Activated naive CD4-positive, alpha-beta T cell treated with anti-CD3 and anti-CD28 coated beads, Interleukin-2, amount 50 U/mL, for 16 hours (primary cell): ENCODE measurements at places on chromosomes 7 and 10.

DNA sequence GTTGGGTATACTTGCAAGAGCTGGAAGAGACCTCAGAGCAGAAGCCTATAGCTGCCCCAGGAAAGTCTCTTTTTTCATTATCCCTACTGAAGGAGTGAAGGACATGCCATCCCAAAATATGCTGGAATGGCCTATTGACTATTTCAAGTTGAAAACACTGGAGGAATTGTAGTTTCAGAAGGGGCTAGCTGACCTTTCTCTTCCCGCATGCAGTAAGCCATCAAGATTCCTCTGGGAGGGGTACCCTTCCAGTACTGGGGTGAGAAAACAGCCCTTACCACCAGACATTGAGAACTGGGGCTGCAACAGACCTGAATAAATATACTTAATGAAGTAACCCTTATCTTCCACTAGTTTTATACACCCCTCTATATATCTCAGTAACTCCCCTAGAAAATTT is 41.7 kb downstream of the CHCHD3 start:
- no peak for DNase-seq

GRCh38 chr10:117545141-117546019 is 2.8 kb downstream of the EMX2 start:
- DNase-seq: no peak

DNA sequence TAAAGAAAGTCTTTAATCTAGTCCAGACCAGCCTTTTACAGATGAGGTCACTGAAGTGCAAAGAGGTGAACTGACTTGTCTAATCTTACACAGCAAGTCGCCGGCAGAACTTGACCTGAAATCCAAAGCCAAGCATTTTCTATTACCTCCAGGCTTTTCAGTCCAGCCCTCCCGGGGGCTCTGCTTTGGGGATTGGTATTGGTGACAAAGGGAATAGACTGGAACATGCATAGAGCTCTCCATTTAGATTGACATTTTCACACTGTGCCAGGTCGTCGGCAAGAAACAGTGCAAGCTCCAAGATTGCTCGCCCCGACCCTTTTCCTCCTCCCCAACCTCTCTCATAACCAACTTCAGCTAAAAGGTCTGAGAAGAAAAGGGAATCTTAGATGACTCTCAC is 42.2 kb upstream of the MTPAP start:
- DNase-seq: no peak

DNA sequence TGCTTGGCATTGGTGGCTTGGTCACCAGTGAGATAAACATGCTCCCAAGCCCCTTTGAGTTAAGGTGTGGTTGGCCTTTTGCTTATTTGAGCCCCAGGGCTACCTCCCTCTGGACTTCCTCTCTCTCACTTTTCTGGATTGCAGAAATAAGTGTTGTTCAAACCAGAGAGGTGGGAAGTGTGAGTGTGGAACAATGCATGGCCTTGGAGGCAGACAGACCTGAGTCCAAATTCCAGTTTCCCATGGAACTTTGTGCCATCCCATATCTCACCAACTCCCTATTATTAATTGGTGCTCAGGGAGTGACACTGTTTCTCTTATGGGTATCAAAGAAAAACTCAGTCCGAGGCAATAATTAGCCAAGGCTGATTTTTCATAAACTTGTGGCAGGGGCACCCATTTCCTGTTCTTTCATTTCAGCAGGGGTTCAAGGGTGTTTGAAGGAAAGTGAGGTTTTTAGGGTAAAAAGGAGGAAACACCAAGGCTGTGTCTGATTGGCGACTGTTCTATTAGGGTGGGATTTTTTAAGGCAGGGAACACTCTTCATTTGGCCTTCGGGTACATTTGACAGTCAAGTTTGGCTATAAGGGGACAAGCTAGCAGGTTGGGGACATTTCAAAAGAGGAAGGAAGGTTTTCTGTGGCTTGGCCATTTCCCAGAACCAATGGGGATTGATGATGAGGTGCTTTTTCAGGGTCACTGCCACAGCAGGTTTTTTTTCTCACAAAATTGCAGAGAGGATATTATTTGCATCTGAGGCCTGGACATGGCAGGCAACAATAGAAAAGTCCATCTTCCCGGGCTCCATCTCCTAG is 148.8 kb upstream of the NPY start:
- no peak for DNase-seq

DNA sequence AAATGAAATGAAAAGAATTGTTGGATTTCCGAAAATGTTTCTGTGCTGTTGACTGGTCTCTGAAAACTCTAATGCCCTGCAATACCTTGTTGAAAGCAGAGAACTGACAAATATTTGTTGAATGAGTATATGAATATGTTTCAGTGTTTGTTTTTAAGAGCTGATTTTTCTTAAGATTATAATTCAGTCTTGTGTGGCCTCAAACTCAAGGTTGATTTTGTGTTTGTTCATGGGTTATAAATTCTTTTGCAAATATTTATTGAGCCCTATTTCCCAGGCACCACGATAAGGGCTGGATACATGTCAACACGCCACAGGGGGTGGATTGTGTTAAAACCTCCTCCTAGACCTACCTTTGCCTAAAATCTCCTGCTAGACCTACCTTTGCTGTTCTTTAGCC is 203.9 kb upstream of the PLPP4 start:
- no peak for DNase-seq

- no peak for DNase-seq
Measured at GRCh38 chr10:101131962-101132635, 999 bp downstream of the TLX1 start.

DNA sequence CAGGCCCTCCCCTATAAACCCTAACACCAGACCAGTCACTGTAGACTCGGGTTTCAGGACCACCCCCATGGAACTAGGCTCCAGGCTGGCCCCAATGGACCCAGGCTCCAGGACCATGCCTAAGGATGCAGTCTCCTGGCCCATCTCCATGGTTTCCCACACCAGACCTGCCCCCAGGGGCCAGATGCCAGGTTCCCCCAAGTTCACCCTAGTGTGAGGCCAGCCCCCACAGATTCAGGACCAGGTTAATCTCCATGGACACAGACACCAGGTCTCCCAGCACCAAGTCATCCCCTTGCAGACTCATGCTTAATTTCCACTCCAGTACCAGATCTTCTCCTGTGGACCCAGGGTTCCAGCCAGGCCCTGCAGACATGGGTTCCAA is 103.8 kb upstream of the LANCL2 start:
- DNase-seq: no peak

- no peak for DNase-seq
Measured at GRCh38 chr10:8150401-8150905, 96.0 kb downstream of the GATA3 start.

DNA sequence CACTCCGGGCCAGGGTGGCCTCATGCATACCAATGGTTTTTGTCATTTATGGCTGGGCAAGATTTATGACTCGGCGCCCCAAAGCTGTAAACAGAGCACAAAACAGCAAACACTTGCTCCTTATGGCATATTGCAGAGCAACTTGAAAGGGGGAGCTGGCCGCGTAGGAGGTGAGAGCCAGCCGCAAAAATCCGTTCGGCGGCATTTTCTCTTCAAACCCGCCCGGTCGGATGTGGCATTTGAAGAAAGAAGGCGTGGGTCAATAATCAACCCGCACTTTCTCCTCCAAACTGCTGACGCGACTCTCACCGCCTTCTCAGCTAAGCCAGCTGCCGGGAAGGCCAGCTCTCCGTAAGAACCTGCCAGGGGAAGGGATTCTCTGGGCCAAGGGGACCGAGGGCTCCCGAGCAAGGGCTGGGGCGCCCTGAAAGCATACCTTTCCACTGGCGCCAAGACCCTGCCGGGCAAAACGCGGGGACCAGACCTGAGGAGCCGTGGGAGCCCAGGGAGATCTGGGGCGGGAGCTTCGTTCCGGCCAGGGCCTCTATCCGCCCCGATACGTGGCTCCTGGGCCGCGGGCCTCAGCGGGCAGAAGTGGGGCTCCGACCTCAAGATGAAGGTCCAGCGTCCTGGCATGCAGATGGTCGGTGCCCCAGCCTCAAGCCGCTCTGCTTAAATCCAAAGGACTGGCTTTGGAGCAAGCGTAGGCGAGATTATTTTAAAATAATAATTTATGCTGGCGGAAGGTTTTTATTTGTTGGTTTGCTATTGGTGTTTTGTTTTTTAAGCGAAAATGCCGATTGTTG is 12.9 kb upstream of the HOXA2 start:
- DNase-seq: no peak

DNA sequence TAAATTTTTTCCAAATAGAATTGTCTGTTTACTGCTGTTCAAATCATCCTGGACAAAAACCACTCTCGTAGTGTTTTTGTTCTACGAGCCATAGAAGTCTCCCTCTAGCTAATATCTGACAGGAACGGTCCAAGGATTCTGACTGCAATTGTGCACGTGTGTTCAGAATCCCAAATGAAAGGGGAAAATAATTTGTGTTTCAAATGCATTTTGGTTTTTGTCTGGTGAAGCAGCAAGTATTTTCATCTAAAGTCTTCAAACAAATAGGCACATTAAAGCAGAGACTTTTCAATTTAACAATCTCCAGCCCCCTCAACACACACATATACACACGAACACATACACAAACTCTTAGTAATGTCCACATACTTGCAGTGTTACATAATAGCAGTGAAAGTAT is 475 bp downstream of the NEUROD6 start:
- no peak for DNase-seq

DNA sequence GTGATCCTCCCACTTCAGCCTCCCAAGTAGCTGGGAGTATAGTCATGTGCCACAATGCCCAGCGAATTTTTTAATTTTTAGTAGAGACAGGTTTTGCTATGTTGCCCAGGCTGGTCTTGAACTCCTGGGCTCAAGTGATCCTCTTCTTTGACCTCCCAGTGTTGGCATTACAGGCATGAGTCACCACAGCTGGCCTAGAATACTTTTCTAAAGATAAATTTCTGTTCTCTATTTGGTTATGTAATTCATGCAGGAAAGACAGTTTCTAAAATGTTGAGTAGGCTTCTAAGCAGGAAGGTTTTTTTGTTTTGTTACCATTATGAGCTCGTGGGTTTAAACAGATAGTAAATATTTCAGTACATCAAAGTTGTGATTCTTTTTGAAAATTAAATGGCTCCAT is 5.0 kb downstream of the RBAK start:
- no peak for DNase-seq

GRCh38 chr7:128886391-128887168 is 23.9 kb downstream of the ATP6V1F start:
- no peak for DNase-seq

DNA sequence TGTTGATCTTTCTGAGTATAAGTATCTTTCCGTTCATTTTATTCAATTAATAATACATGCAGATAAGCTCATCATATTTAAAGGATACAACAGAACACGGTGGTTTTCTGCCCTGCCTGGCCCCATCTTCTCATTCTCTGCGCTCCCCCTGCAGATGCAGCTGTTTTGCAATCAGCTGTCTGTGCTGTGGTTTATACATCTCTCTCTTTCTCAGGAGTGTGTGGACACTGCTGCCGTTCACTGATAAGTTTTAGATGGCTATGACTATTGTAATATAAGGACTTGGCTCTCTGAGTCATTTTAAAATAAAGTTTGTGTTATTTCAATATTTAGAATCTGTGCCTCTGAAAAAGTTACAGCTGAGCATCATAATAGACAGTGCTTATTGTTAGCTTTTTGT is 54.5 kb downstream of the CUL1 start:
- DNase-seq: no peak

DNA sequence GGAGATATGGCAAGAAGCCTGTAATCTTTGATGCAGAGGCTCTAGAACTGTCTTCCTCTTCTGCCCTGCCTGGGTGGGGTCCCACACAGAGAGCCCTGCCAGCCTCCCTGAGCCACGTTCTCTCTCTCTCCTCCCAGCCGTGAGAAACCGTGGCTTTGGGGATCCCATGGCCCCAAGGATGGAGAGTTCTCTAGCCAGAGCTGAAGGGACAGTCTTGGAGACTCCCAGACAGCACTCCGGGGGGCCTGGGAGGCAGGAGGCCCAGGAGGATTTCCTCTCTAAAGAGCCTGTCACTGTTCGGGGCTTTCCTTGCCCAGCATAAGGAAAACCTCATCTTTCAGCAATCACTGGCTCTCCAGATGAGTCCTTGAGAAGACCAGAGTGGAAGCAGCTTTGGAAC is 227.1 kb downstream of the ARHGAP12 start:
- no peak for DNase-seq

DNA sequence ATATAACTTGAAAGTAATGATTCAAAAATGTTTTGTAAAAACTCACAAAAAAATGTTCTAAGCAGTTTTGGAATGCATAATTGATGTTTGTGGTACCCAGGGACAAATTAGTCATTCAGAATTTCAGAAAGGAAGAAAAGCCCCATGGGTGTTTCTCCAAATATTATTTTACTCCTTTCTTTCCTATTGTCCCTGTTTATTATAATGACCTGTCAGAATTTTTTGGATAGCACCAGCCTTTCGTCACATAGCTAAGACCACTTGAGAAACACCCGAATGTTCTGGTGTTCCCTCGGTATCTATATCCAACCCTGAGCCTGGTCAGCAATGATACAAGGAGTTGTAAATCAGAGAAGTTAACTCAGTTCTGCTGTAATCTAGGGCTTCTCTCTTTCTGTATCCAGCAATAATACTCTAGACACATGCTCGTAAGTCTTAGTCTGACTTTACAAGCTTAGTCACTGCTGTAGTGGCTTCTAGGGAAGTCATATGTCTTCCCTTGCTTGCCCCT is 64.8 kb upstream of the MEOX2 start:
- DNase-seq: no peak

DNA sequence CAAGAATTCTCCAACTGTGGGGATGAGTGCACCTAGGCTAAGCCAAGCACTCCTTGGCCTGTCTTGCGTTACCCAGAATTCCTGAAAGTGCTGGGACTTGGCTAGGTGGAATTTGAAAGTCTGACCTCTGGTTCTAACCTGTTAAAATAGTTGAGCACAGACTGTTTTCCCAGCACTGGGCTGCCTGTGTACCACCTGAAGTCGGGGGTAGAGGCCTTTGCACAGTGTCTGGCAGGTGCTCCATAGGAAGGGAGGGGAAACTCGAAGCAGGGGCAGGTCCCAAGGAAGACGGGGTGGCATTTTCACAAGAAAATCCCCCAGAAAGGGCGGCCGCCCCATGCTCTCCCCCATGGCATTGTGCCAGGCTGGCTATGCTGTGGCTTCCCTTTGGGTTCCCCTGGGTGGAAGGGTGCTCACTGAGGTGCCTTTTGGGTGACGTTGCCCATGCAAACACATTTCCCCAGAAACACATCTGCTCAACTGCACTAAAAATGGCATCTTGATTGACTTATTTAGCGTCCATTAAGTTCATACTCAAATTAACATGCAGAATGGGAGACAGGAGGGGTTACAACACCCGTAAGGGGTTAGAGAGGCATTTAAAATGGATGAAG is 62.9 kb downstream of the SYPL1 start:
- DNase-seq: no peak

DNA sequence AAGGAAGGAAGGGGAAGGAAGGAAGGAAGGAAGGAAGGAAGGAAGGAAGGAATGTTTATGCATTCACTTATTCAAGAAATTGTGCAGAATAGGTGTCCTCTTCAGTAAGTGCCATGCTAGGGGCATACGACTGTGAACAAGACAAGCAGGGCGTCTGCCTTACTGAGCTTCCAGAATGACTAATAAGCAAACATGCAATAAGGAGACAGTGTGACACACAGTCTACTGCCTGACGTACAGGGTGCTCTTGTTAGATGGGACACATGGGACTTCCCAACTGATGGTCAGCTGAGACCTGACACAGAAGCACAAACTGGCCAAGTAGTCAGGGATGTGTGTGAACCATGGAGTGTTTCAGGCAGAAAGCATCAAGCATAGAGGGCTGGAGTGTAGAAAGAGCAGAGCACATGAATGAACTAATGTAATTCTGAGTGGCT is 18.2 kb downstream of the DNAJC12 start:
- no peak for DNase-seq
